ENCODE measurements at places on chromosomes 2 and 18. TPM values are rescaled to one million over a fixed set of nuclear protein-coding genes. Genes with fewer than 3 reads are reported as not detected.

The COLEC12 gene
- total RNA-seq = 0.68 TPM

- no peak for ATAC-seq
These were observed 28.2 kb upstream of the TAF1B start for GRCh38 chr2:9815076-9815475.

DNA sequence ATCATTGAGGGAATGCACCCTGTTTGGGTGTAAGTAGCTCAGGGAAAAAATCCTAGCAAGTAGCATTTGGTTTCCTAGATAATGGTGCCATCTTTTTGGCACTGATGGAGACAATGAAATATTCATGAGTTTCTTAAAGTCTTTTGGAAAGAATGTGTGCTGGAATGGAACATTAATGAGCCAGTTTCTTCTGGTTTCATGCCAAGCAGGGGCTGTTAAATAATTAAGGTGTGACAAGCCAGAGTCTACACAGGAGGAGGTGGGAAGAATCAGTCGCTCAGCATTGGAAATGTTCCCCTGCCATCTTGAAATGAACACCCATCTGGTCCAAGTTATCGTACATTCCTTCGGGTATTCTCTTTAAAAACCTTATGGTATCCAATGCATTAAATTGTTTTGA, 457.3 kb downstream of the RIT2 start:
- no peak for ATAC-seq

The INHBB gene
- 0.72 TPM for total RNA-seq

The NMUR1 gene
- total RNA-seq = 0.08 TPM

DNA sequence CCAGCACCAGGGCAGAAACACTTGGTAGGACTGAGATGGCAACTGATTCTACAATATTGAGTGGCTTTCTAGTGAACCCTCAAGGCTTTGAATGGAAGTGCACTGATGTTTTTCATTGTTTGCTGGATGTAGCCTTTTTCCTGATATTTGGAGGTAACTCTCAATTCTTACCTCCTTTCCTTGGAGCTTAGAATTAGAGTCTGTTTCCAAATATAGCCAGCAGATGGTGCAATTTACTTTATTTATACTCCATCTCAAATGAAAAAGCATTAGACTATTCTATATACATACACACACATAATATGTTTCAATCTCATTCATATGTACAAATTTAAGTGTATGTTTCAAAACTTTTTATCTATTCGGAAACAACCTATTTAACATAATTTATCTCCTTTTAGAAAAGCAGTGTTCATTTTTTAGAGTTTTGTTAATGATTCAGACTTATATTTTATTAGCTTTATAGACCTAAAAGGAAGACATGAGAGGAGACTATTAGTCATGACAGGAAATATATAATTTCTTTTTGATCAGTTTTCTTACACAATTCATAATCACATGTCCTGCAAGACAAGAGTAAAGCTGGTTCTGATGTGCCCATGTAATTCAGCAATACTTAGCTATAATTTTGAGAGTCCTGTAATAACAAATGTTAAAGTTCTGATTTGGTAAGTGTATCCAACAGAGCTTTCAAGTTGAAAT, 124.8 kb downstream of the NUP35 start:
- peak; percentile 48 for ATAC-seq

Data from esophagus mucosa (tissue), 1 donor.